ENCODE measurements at places on chromosomes 11 and 22.
A peak's percentile ranks its signal among the peaks of the same experiment; 100 is the strongest.

GRCh38 chr11:123682696-123683410 lies 28.4 kb upstream of the SCN3B start:
- no peak for DNase-seq

DNA sequence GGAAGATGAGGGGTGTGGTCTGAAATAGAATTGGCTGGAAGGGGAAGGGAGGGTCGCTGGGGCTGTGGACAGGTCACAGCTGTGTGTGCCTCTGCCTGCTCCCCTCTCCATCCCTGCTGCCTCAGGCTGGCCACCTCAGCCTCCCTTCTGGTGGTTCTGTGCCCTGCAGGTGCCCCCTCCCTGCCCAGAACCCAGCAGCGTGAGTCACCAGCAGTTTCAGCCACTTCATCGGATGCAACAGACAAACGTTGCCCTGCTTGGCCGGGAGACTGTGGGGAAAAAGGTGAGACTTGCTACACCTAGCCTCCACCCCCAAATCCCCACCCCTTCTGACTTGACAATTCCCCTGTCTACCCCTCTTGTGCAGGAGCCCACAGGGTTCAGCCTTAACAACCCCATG lies 21.8 kb upstream of the LRRC10B start:
- DNase-seq: no peak

- peak; percentile 91 for DNase-seq
Measured at GRCh38 chr11:116379185-116379828, 393.5 kb downstream of the BUD13 start.

- DNase-seq: no peak
Measured at GRCh38 chr22:50711446-50712340, 26.3 kb upstream of the ACR start.

GRCh38 chr22:29253561-29254285 lies 14.1 kb downstream of the RHBDD3 start:
- no peak for DNase-seq

DNA sequence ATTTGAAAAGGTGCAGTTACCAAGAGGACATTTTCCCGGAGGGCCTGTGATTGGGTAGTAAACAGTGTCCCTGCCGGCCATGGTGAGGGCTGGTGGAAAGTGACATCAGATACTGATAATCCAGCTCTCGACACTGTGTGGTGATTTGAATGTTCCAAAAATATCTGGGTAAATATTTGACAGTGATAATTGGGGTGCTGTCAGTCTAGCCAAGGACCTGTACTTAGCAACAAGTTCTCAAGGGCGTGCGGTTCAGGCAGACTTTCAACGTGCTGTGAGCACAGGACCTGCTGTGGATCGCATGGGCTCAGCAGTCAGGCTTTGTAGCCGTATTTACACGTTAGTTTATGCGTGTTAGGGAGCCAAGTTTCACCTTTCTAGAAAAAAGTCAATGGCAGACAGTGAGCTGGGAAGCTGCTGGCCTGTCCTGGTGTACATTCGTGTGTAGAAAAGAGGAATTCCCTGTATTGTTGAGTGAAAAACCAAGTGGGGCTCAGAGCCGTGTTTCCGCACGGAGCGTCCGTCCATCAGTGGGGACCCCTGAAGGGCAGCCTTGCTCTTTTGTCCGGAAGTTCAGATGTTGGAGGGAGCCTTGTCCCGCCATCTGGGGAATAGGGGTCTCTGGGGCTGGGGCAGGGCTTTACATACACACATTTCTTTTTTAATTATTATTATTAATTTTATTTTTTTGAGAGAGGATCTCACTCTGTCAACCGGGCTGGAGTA lies 11.3 kb downstream of the TRMU start:
- DNase-seq: no peak

Measured in nephron progenitor cell (in vitro differentiated cells).